GM23338 (cell line): ENCODE measurements at places on chromosomes 4 and X. TPM values are rescaled to one million over a fixed set of nuclear protein-coding genes. Genes with fewer than 3 reads are reported as not detected.

Gene SPATA4
- not detected in 2 replicates for polyA plus RNA-seq

Gene SCML2
- polyA plus RNA-seq: 18.1 and 20.3 TPM in 2 replicates

Gene BEX1
- 142 and 157 TPM in 2 replicates for polyA plus RNA-seq

Gene PASD1
- polyA plus RNA-seq: not detected in 2 replicates

Gene FANCB
- 14.3 and 16.2 TPM in 2 replicates for polyA plus RNA-seq

Gene SUPT20HL2
- 0.08 TPM in 1 of 2 replicates, not detected in the other for polyA plus RNA-seq
